ENCODE measurements at places on chromosomes 2 and 18.

- no peak for DNase-seq
These were observed 32.4 kb downstream of the SMAD2 start for GRCh38 chr18:47898055-47898454.

GRCh38 chr2:237056287-237056875 lies 29.3 kb upstream of the COPS8 start:
- no peak for DNase-seq

DNA sequence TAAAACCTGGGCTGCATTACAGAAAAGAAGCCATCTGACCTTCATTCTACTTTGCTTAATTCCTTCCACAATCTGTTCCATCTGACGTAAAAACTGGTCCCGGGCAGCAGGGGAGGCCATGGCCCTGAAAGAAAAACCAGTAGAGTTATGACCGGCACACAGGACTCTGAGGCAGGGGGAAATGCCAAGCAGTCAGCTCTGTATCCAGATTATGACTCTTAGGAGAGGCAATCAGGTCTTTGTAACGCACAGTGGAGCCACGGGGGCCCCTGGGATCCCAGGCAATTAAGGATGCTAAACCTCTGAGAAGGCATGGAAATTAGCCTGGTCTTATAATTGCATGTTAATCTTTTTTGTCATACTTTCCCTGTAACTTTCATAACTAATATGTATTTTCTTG lies 78.4 kb downstream of the CCDC93 start:
- no peak for DNase-seq

GRCh38 chr2:212939777-212940531 lies 211.5 kb downstream of the IKZF2 start:
- peak; percentile 20 for DNase-seq

DNA sequence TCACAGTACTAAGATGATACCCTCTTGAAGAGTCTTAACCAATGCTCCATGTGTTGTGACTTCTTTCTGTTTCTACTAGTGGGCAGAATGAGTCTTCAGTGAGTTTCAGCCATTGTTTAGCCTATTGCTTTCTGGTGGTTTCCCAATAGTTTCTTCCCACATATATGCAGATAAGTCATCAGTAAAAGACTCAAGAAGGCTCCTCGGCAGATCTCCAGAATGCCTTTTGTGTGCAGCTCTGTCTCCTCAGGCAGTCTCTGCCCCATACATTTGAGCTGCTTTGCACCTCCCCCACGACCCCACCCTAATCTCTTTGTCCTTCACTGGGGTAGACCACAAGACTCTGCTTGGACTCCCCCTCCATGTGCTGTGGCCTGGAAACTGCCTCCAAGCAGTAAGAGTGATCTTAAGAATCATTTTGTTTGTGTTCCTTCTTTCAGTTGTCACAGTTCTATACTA lies 71.6 kb upstream of the CHRNA1 start:
- DNase-seq = no peak

Data from A549 (cell line).